Activated naive CD4-positive, alpha-beta T cell treated with Interleukin-2 at 50 U/mL for 16 hours (primary cell): ENCODE measurements at places on chromosomes 11 and 22.

- peak; percentile 38 for DNase-seq
Observed at GRCh38 chr11:86608251-86608799, 64.1 kb downstream of the ME3 start.

GRCh38 chr22:42279425-42280020, 9.1 kb upstream of the TCF20 start:
- DNase-seq = no peak

- no peak for DNase-seq
Observed at GRCh38 chr11:121365304-121365703, 72.7 kb downstream of the SC5D start.

- no peak for DNase-seq
Observed at GRCh38 chr22:22787151-22787550, 100.5 kb upstream of the IGLL5 start.

GRCh38 chr11:2807801-2808241, 77.8 kb downstream of the CDKN1C start:
- no peak for DNase-seq

- DNase-seq = no peak
Observed at GRCh38 chr22:27380855-27381254, 420.7 kb downstream of the MN1 start.
